ENCODE measurements at places on chromosomes 4 and X.

GRCh38 chr4:3673716-3674478 lies 92.3 kb upstream of the ADRA2C start:
- no peak for DNase-seq

DNA sequence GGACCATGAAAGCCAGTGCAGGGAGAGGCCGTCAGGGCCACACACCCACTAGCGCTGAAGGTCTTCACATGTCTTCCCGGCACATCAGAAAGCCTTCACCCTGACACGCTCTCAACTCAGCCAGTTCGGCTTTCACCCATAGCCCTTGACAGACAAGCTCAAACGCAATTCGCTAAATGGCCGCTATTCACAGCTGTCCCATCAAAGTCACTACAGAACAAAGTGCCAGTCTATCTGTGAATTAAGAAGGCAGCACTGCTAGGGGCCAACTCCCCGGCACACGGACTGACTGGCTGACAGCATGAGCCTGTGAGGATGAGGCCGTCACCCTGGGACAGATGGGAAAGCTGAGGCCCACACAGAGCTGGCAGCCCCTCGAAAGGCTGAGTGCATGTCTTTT lies 45.7 kb downstream of the ACOX3 start:
- no peak for DNase-seq

DNA sequence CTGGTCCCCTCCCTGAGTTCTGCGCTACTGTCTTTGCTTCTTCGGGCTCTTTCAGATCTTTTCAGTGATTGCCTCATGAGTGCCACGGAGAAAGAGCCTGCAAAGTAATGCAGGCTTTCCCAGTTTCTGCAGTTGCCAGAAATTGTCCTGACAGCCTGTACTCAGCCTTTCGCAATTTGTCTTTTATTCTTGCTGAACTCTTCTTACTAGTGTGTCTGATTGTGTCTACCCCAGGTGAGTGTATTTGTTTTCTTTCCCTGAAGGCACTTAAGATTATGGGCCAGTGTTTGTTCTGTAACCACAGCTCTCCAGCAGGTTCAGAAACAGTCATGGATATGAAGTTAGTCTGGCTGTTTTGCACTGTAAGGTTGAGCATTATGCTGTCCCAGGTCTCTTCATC lies 47.1 kb downstream of the FAM193A start:
- no peak for DNase-seq

DNA sequence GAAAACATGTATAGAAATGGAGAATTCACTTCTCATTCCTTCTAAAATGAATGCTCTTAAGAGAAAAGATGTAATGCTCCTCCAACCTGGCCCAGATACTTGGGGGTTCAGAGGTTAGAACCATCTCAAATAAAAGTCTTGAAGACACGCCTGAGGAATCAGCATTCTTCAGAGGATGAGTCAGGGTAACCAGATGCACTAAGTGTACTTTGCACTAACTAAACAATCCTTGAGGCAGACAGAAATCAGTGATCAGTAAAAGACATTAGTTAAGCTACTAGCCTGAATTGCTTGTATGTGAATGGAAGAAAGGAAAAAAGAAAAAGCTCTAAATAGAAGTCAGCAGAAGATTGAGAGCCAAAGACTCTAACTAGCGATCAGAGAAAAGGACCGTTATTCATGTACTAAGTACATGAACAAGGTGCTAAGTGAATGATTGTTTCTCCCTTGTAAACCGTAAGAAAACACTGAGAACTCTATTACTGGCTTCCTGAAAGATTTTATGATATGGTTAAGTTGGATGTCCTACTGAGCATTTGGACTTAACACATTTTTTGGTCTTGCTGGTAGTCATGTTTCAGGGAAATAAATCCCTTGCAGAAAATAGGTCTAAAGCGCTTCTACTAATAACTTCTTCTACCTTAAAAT lies 738.3 kb downstream of the STPG2 start:
- no peak for DNase-seq

GRCh38 chrX:14963447-14964236 lies 90.4 kb downstream of the MOSPD2 start:
- no peak for DNase-seq

All from HepG2 (cell line).